ENCODE measurements at places on chromosomes 11 and 22.

- DNase-seq: no peak
Observed at GRCh38 chr11:67165623-67166022, 46.6 kb downstream of the KDM2A start.

- DNase-seq: no peak
Observed at GRCh38 chr11:11171854-11172253, 181.2 kb downstream of the CSNK2A3 start.

- no peak for DNase-seq
Observed at GRCh38 chr22:37999640-38000272, 15.4 kb upstream of the SOX10 start.

DNA sequence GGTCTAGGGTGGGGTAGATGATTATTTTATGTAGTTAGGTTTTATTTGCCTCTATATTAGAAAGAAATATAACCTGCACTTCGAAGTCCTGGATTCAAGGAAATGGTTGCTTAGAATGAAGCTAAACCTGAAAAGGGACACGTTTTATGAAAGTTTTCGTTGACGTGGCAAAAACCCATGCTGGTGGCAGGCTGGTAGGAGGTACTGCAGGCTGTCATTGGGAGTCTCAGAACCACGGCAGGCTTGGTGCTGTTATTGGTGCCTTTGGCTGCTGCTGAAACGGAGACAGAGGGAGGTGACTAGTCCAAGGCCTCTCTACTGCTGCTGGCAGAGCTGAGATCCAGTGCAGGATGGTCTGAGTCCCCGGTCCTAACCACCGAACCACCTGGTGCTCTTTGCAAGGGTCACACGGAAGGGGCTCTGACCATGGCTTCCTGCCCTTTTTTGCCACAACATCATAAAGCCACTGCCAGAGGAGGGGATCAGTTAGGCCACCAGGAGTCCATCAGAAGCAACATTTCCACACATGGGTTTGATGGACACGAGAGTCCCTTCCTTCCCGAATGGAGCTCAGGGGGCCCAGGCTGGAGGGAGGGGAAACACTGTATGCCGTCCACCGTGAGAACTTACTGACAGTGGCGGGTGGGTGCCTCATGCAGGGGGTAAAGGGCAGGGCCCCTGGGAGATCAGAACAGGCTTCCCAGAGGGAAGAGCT lies 13.4 kb downstream of the CSF2RB start:
- no peak for DNase-seq

GRCh38 chr11:60934124-60934789 lies 10.0 kb downstream of the TMEM132A start:
- DNase-seq: no peak

DNA sequence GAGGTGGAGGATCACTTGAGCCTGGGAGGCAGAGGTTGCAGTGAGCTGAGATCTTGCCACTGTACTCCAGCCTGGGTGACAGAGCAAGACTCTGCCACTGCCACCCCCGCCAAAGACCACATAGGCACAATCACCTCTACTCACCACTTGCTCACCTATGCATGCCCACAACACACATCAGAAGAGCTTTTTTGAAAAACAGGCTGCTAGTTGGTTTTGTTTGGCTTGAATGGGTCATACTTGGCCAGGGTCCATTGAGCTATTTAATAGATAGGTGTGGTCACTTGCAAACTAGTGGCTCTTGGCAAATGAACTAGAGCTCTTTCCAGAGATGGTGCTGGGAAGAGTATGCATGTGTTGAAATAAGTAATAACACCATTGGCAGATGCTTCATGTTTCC lies 80.1 kb downstream of the EMSY start:
- DNase-seq: no peak

GRCh38 chr11:67024966-67025365 lies 2.0 kb downstream of the SYT12 start:
- no peak for DNase-seq

- no peak for DNase-seq
Observed at GRCh38 chr11:130379276-130379675, 49.1 kb downstream of the ADAMTS8 start.

DNA sequence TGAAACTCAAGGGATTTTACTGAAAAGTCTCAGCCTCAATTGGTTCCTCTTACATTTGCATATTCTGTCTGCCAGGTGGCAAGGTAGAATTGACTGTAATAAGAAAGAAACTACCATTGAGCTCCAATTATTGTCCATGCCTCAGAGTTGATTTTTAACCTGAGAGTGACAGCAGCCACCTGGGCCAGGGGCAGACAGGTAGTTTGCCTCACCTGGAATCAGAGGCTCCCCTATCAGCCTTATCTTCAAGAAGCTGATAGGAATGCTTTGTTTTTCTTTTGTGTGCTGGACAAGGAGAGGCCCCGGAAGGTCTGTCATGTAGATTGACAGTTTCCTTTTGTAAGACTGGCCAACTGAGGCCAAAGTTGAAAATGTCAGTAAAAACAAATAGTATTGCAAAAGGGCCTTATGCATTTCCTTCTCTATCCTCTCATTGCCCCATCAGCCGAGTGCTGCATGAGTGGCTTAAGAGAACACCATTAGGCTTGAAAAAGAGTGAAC lies 34.1 kb downstream of the CD44 start:
- DNase-seq: no peak

- no peak for DNase-seq
Observed at GRCh38 chr11:12526789-12527188, 147.4 kb upstream of the TEAD1 start.

- no peak for DNase-seq
Observed at GRCh38 chr11:93059117-93059957, 89.9 kb downstream of the MTNR1B start.

DNA sequence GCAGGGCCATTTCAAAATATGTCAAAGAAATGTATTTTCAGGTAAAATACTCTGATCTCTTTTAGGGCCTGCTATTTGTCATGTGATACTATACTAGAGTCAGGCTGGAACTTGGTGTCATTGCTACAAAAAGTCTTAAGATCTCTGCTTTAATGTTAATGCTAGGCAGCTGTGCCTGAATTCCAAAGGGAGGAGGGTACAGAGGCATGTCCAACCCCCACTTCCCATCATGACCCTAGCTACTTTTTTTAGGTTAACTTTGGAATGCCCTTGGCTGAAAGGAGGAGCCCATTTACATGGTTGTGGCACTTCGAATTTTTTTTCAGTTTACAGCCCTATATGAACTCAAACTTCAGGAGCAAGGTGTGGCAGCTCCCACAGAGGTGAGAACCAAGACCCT lies 58.1 kb downstream of the OSBP2 start:
- DNase-seq: no peak

- DNase-seq: no peak
Observed at GRCh38 chr11:1149545-1149944, 8.2 kb upstream of the MUC5AC start.

GRCh38 chr11:99589771-99590170 lies 569.0 kb downstream of the CNTN5 start:
- no peak for DNase-seq

DNA sequence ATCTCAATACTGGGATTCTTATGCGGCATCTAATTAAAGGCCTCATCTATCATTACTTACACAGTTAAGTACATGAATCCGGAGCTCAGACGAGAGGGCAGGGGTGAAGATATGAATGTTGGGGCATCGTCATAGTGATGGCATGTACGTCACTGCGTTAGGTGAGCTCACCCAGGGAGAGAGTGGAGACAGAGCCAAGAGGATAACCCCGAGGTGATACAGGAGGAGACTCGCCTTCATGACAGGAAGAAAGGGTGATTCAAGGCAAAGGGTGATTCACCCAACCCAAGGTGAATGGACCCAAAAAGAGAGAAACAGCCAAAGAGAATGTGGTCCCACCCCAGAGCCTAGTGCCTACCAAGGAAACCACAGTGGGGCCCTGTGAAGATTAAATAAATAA lies 132.9 kb upstream of the BLID start:
- no peak for DNase-seq

GRCh38 chr11:122394313-122394712 lies 261.2 kb upstream of the UBASH3B start:
- no peak for DNase-seq

GRCh38 chr22:24103301-24103700 lies 78.0 kb upstream of the SUSD2 start:
- DNase-seq: no peak

DNA sequence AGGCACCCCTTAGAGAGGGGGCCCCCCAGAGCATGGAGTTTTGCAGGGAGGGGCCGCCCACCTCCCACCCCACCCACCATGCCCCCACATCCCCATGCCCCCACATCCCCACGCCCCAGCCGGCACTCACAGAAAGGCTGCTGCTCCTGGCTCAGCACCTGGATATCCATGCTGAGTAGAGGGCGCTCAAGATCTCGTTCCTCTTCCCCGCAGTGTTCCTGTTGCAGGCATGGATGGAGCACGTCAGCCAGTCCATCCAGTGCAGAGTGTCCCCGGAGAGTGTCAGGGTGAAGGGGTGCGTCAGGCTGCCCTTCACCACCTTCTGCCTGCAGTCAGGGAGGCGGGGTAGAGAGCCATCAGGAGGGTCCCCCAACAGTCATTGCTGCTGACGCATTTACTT lies 156.2 kb downstream of the CRYBB2 start:
- no peak for DNase-seq

DNA sequence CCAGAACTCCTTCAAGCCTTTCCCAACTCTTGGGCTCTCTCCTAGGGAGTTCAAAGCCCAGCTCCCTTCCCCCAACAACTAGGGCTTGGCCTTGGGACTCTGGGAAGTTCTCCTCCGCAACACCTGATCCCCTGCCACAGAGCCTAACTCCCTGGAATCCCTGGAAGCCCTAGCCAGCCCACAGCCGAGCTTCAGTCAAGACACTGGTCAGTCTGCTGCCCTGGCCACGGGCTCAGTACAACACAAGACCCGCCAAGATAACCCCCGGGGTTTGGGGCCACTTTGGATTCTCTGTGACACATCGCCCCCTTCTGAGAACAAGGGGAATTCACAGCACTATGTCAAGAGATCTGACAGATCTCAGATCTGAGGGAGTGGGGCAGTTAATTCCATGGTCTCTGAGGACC lies 58.3 kb downstream of the SLC22A12 start:
- no peak for DNase-seq

GRCh38 chr22:41907436-41908401 lies 7.2 kb downstream of the SHISA8 start:
- no peak for DNase-seq

DNA sequence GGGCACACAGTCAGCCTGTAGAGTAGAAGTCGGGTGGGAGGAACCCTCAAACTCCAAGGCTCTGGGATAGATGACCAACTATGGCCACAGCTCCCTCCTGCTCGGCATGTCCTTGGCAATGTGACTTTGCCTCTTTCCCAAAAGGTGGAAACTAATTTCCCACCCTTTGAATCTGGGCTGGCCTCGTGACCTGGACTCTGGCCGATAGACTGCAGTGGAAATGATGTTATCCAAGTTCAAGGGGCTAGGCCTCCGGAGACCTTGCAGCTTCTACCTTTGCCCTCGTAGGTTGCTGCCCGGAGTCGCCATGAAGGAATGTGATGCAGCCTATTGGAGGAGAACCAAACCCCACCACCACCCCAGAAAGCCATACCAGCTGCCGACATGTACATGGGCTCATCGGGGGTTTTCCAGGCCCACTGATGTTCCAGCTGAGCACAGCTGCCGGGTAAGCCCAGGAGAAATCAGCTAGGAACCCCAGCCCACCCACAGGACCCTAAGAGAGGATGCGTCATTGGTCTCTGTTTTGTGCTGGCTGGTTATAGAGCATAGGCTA lies 30.4 kb downstream of the KCNJ4 start:
- no peak for DNase-seq

DNA sequence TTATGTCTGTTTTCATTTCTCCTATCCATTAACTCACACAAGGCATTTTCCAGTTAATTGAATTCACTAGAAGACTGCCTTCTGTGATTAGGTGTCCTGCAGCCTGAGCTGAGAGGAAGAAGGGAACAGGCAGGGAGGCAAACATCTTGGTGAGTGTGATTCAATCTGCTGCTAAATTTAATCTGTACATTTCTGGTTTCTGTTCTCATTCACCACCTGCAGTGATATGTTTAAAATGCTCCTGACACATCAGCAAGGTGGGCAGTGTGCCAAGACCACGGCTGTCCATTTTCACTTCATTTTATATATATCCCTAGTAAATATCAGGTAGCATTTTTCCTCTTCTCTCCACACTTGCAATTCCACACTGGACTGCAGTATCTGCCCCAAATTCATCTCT lies 416.5 kb downstream of the TMEM135 start:
- no peak for DNase-seq

GRCh38 chr22:40482391-40482790 lies 112.0 kb downstream of the SGSM3 start:
- no peak for DNase-seq

DNA sequence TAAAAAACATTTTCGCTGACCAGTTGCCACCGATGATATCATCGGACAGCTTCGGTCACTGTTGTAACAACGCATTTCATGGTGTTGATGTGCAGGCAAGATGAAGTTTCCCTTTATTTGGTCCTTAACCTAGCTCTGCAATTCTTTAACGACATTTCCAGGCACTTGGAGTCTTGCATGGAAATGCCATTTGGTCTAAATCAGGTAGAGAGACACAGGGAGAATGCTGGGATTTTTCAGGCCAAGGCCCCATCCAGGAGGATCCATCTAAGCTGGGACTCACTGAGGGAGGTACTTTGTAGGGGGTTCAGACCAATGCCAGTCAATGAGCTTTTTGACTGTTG lies 121.5 kb upstream of the RCN1 start:
- no peak for DNase-seq

DNA sequence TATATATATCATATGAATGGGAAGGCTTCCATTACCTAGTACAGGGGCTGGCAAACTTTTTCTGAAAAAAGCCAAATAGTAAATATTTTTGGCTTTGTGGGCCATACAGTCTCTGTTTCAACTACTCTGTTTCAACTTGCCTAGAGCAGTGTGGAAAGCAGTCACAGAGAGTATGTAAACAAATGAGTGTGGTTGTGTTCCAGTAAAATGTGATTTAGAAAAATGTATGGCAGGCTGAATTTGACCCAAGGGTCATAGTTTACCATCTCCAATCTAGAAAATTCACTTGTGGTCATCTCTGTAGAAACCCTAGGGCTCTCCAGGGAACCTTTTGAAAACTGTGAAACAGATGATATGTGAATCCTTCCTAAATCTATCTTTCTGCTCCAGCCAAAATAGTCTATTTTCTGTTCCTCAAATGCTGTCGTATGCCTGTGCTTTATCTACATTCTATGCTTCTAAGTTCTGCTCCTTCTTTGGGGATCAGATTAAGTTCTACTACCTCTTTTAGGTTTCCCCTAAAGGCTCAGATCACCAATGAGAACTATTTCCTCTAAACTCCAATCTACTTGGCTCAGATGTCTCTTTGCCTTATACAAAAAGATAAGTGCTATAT lies 356.2 kb downstream of the METTL15 start:
- DNase-seq: no peak

- no peak for DNase-seq
Observed at GRCh38 chr11:581752-582151, 5.5 kb downstream of the PHRF1 start.

GRCh38 chr11:19816040-19816439 lies 103.4 kb downstream of the NAV2 start:
- no peak for DNase-seq

DNA sequence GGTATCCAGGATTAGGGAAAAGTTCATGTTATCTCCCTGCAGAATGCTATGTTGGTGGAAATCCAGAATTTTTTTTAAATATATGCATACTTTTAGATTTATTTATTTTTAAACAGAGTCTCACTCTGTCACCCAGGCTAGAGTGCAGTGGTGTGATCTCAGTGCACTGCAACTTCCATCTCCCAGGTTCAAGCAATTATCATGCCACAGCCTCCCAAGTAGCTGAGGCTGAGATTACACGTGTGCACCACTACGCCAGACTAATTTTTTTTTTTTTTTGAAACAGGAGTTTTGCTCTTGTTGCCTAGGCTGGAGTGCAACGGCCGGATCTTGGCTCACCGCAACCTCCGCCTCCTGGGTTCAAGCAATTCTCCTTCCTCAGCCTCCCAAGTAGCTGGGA lies 2.6 kb downstream of the PACSIN2 start:
- DNase-seq: no peak

- no peak for DNase-seq
Observed at GRCh38 chr11:113698515-113698914, 7.6 kb downstream of the TMPRSS5 start.

All from stimulated activated CD8-positive, alpha-beta memory T cell treated with anti-CD3 and anti-CD28 coated beads, Interleukin-4, amount 100 ng/mL, for 1 hour (primary cell).